NCI-H187 (cell line): ENCODE measurements at places on chromosomes 4 and X.
A peak's percentile ranks its signal among the peaks of the same experiment; 100 is the strongest.

DNA sequence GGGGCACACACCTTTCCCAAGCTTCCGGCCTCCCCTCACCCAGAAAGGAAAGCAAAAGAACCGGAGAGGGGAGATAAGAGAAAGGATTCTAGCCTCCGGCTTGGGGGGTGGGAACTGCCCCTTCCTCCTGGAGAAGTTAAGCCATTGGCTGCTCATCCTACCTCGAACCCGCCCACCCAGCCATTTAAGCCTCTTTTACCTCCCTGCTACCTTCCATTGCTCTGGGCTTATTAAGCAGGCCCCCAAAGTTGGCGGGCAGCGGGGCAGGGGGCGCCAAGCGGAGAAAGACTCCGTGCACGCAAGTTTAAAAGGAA, 2.3 kb downstream of the MAML3 start:
- peak; percentile 69 for DNase-seq

GRCh38 chr4:18155067-18156041, 133.8 kb upstream of the LCORL start:
- DNase-seq: no peak

DNA sequence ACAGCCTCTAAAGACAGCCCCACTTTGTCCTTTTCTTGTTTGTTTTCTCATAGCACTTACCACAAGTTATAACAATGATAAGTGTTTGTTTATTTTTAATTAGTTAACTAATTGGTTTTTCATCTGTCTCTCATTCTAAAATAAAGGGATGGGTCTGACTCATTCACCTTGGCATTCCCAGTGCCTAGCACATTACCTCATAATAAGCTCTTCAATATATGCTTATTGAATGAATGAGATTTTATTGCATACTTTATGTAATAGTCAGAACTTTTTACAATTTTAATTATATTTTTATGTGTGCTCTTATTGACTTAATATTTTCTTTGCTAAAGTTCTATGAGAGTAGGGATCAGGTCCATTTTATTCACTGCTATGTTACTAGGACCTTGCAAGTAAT, 22.8 kb upstream of the PRKG2 start:
- no peak for DNase-seq

- no peak for DNase-seq
Observed at GRCh38 chrX:145816601-145817315, 871 bp upstream of the SLITRK2 start.

DNA sequence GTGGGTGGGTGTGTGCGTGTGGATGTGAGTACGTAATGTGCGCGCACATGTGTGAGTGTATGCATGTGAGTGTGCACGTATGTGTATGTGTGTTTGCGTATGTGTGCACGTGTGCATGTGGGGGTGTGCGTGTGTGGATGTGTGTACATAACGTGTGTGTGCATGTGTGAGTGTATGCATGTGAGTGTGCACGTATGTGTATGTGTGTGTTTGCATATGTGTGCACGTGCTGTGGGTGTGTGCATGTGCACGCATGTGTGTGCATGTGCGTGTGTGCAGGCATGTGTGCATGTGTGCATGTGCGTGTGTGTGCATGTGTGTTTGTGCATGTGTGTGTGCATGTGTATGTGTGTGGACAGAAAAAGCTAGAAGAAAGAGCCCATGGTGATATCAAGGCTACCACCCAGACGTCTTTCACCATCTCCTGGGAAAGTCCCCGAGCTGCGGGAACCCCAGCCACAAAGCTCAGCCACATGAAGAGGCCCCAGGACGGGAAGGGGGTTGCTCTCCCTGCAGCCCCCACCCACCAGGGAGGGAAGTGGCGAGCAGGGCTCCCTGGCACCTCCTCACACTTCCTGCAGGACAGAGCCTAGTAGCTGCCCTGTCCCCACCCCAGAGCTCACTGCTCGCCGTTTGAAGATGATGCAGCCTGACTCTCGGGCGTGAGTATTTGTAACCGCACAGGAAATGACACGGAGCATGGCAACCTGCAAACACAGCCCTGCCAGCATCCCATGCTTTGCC, 108.3 kb downstream of the DCTD start:
- no peak for DNase-seq

DNA sequence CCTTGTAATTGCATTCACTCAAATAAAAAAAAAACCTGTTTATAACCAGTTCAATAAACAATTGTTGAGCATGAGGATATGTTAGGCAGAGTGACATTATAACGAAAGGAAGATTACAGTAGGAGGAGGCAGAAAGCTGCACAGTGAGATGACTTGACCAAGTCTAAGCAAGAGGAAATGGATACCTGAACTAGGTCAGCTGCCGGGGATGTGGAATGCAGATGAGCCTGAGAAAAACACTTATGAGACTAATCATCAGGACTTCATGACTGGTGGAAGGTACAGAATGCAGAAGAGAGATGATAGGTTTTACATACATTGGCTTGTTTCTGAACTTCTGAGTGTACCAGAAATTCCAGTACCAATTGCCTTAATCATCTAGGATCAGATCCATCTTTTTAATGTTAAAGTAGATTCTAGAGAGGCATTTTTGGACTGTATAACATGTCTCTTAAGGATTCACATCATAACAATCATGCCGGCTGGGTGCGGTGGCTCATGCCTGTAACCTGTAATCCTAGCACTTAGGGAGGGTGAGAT, 208.1 kb upstream of the PPP3CA start:
- no peak for DNase-seq
